Muscle of back (tissue), 13 donors: ENCODE measurements at places on chromosomes 4 and X. TPM values are rescaled to one million over a fixed set of nuclear protein-coding genes. Genes with fewer than 3 reads are reported as not detected.

- no peak for DNase-seq
Measured at GRCh38 chrX:108417257-108417656, 21.0 kb downstream of the COL4A6 start.

GRCh38 chr4:107744532-107744931 is 24.5 kb upstream of the PAPSS1 start:
- no peak for DNase-seq

Gene DGKK
- polyA plus RNA-seq, result not detected

Gene GAB3
- 5.9 TPM for polyA plus RNA-seq

GRCh38 chr4:1011666-1012033 is 224 bp downstream of the FGFRL1 start:
- DNase-seq, result no peak
